ENCODE measurements at places on chromosomes 16 and 17. TPM values are rescaled to one million over a fixed set of nuclear protein-coding genes. Genes with fewer than 3 reads are reported as not detected.

DNA sequence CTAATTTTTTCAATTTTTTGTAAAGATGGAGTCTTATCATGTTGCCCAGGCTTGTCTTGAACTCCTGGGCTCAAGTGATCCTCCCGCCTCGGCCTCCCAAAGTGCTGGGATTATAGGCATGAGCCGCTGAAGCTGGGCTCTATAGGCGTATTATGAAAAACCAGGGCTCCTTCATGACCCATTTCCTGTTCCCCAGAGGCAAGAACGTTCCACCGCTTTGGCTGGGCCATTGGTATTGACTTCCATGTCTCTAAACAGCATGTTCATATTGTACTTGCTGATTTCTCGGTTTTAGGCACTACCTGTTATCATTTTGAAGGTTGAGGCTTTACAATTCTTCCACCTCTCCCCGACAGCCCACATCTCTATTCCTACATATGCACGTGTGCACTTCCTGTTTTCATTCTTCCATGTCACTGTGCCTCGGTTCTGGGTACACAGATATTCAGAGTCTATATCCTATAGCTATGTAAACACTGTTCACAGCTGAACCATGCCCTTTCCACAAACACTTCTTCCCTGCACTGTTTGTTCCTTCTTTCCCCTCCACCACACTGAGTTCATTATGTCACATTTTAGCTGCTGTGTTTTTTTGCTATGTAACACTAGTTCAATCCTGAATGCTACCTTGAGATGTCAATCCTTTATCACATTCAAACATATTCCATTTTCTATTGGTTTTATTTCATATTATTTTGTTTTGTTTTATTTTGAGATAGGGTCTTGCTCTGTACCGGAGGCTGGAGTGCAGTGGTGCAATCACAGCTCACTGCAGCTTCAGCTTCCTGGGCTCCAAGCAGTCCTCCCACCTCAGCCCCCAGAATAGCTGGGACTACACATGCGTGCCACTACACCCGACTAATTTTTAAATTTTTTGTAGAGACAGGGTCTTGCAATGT lies 16.8 kb upstream of the MAPK3 start:
- no peak for DNase-seq

DNA sequence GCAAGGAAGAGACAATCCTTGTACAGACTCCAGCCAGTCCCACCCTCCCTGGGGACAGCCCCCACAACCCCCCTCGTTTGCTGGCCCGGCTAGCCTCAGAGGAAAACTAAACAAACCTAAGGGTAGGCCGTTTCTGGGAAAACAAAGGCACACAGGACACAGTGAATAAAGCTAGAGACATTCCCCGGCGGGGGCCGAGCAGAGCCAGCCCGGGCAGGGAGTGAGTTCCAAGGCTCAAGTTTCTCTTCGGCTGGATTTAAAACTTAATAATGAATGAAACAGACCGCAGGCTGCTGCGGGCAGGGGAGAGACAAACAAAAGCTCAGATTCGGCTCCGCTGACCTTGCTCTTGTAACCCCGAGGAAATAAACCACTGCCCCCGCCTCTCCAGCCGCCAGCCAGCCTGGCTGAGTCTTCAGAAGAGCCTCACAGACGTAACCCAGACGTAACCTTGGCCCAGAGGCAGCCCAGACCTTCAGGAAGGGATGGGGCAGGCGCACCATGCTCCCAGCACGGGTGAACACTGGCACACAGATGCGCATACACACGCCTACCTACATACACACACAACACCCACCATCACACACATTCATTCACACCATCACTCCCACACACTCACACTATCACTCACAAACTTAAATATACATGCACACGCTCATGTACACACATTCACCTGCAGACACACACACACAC lies 216.0 kb downstream of the ZNF423 start:
- DNase-seq: peak; percentile 77

SLC52A1 gene
- polyA plus RNA-seq: not detected

DNA sequence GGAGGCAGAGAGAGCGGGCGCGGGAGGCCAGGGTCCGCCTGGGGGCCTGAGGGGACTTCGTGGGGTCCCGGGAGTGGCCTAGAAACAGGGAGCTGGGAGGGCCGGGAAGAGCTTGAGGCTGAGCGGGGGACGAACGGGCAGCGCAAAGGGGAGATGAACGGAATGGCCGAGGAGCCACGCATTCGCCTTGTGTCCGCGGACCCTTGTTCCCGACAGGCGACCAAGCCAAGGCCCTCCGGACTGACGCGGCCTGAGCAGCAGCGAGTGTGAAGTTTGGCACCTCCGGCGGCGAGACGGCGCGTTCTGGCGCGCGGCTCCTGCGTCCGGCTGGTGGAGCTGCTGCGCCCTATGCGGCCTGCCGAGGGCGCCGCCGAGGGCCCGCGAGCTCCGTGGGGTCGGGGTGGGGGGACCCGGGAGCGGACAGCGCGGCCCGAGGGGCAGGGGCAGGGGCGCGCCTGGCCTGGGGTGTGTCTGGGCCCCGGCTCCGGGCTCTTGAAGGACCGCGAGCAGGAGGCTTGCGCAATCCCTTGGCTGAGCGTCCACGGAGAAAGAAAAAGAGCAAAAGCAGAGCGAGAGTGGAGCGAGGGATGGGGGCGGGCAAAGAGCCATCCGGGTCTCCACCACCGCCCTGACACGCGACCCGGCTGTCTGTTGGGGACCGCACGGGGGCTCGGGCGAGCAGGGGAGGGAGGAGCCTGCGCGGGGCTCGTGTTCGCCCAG lies 1.2 kb upstream of the CBX4 start:
- peak; percentile 31 for DNase-seq

IGSF6 gene
- not detected for polyA plus RNA-seq

CCL16 gene
- polyA plus RNA-seq: not detected

All from IMR-90 (cell line).